Mesothelial cell of epicardium (in vitro differentiated cells): ENCODE measurements at places on chromosomes 3 and 15.

- DNase-seq, result no peak
Measured at GRCh38 chr3:156230278-156230900, 110.0 kb downstream of the KCNAB1 start.

GRCh38 chr3:14243782-14244181, 65.2 kb downstream of the LSM3 start:
- no peak for DNase-seq

DNA sequence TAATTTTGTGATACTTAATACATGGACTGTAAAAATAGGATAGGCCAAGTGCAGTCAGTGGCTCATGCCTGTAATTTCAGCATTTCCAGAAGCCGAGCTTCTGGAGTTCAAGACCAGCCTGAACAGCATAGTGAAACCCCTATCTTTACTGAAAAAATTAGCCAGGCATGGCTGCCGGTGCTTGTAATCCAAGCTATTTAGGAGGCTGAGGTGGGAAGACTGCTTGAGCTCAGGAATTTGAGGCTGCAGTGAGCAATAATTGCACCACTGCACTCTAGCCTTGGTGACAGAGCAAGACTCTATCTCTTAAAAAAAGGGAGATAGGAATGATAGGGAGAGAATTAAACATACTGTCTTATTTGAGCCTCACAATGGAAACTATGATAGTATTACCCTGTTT, 51.0 kb downstream of the GMPS start:
- no peak for DNase-seq

- DNase-seq, result no peak
Measured at GRCh38 chr3:127052121-127052561, 69.2 kb downstream of the PLXNA1 start.

DNA sequence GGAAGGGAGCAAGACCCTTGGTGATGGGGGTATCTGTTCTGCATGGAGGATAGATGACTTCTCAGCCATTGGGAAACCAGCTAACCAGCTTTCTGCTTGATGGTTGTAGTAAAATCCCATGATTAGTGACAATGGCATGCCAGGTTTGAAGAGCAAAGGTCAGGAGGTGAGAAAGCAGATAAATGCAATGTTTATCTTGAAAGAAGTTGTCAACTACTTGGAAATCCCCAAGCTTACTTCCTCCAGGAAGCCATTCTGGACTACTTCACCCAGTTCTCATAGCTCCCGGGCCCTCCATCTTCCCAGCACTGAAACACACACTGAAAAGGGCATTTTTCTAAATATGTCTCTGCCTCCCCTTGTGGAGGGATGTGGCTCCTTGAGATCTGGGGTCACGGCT, 51.3 kb downstream of the SMAD3 start:
- no peak for DNase-seq

DNA sequence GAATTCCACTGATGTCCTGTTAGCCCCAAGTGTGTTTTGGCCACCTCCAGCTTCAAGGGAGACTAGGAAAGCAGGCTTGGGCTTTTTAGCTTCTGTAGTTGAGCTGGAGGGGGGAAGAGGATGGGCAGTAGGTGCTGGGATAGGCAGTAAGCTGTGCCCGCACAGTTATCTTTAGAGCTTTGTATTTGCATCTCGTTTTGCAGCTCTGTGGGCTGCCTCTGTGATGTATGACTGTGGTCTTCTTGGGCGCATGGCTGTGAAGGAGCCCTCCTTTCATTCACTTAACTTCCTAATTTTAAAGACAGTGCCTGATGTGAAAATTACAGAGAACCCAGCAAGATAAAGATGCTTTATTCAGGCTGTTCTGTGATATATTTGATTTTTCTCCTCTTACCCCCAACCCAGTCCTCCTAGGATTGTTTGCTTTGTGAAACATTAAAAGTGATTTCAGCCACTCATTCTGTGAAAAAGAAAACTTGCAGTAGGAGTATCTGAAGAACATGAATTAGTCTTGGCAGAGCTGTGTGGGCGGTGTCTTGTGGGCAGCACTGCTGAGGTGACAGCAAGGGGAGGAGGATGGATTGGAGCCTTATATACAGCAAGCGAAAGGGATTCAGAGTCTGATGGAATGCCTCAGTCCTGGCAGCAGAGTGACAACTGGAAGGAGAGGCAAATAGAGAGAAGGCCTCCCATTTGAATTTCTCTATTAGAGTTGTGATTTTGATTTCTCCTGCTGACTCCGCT, 74.3 kb downstream of the LARS2 start:
- DNase-seq, result no peak

- DNase-seq, result no peak
Measured at GRCh38 chr3:193775421-193776077, 182.5 kb downstream of the OPA1 start.

GRCh38 chr3:127226457-127226856, 33.5 kb downstream of the PRR23E start:
- DNase-seq, result no peak

GRCh38 chr15:74845208-74845568, 2.2 kb upstream of the ULK3 start:
- DNase-seq, result no peak

GRCh38 chr3:85783291-85783690, 824.5 kb downstream of the CADM2 start:
- DNase-seq, result no peak

DNA sequence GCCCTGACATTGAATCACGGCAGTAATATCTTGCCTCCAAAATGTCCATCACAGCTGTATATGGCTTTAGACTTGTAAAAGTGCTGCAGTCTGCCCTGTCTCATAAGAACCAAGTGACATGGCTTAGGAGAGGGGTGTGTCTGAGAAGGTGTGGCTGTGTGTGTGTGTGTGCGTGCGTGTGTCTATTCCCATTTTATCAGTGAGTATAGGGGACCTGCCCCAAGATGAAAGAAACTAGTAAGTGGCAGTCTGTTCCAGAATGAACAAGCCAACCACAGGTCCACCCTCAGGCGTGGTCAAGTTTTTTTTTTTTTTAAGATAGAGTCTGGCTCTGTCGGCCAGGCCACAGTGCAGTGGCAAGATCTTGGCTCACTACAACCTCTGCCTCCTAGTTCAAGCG, 5.6 kb upstream of the RHOV start:
- no peak for DNase-seq

- DNase-seq, result no peak
Measured at GRCh38 chr15:65337436-65338070, 33.1 kb downstream of the RNU5B-1 start.

- DNase-seq, result no peak
Measured at GRCh38 chr3:9499455-9500107, 54.0 kb downstream of the LHFPL4 start.

DNA sequence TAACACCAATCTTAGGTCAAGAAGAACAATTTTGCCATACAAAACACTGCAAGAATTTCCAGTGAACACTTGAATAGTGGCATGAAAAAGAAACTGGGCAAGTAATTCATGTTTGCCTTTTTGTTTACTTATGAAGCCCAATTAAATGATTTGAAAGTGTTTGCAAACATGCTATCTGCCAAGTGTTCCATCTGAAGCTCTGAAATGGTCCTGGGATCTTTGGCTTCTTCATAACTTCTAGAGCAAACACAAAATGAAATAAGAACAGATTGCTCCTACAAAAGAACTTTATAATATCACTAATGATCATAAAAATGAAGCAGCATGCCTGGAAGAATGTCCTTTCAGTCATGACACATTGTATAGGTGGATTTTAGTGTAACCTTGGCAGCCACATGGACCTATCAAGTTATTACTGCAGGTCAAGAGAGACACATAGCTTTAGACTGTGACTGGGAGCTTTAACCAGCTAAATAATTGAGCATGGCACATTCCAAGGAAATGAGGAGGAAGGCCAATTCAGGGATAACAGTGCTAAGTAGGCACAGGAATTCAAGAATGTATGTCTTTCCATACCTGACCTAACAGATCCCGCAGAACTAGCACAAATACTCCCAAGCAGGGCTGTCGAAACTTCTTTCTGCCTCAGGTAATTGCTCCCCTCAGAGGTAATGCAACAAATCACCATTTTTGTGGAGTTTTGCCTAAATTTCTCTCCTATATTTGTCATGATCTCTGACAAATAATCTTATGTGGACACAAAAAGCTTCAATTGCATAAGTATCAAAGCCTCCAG, 144.6 kb downstream of the DUT start:
- no peak for DNase-seq

- no peak for DNase-seq
Measured at GRCh38 chr3:195550723-195551122, 7.6 kb upstream of the PPP1R2 start.
